CD4-positive, alpha-beta T cell treated with Interferon alpha-2 for 1 hour (primary cell): ENCODE measurements at places on chromosomes 6 and 20.
A peak's percentile ranks its signal among the peaks of the same experiment; 100 is the strongest.

DNA sequence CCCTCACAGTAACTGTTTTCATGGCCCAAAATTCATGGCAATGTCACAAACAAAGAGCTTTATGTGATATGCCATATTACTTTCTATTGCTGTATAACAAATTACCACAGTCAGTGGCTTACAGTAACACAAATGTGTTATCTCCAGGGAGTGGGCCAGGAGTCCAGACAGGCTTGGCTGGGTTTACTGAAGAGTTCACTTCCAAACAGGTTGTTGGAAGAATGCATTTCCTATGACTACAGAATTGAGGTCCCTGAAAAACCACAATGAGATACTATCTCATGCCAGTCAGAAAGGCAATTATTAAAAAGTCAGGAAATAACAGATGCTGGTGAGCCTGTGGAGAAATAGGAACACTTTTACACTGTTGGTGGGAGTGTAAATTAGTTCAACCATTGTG lies 431.9 kb downstream of the PKHD1 start:
- DNase-seq = no peak

- DNase-seq = no peak
These were observed 320.3 kb downstream of the RIMS1 start for GRCh38 chr6:72206606-72207005.

DNA sequence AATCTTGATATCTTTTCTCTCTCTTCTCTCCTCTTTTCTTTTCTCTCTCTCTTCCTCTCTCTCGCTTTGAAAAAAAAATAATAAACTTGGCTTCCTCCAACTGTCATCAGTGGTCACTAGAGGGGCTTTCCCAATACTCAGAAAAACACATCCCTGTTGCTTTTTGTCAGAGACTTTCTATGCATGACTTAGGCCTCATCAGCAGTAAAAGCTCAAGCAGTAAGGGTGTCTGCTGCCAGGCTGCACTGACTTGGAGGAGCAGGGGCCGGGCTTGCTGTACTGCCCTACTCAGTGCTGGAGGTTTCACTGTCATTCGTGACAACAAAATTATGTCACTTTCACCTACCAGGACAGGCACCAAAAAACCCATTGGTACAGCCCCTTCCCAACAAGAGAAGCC lies 272.0 kb downstream of the ADGB start:
- DNase-seq = no peak

GRCh38 chr6:135810486-135810885 lies 41.0 kb upstream of the PDE7B start:
- no peak for DNase-seq

GRCh38 chr6:144835322-144835973 lies 550.3 kb downstream of the UTRN start:
- DNase-seq = no peak

GRCh38 chr20:33401921-33402369 lies 626 bp upstream of the CDK5RAP1 start:
- no peak for DNase-seq

GRCh38 chr6:34301408-34301807 lies 52.6 kb upstream of the SMIM29 start:
- no peak for DNase-seq

GRCh38 chr6:68059899-68060298 lies 575.2 kb upstream of the ADGRB3 start:
- no peak for DNase-seq

- DNase-seq = no peak
These were observed 21.7 kb upstream of the MRPS10 start for GRCh38 chr6:42239333-42239732.

DNA sequence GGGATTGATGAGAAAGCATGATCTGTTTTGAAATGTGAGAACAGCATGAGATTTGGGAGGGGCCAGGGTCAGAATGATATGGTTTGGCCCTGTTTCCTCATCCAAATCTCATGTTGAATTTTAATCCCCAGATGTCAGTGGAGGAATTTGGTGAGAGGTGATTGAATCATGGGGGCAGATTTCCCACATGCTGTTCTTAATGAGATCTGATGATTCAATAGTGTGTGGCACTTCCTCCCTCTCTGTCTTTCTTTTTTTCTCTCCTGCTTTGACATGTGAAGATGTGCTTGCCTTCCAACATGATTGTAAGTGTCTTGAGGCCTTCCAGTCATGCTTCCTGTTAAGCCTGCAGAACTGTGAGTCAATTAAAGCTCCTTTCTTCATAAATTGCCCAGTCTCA lies 1060.3 kb upstream of the CITED2 start:
- no peak for DNase-seq

DNA sequence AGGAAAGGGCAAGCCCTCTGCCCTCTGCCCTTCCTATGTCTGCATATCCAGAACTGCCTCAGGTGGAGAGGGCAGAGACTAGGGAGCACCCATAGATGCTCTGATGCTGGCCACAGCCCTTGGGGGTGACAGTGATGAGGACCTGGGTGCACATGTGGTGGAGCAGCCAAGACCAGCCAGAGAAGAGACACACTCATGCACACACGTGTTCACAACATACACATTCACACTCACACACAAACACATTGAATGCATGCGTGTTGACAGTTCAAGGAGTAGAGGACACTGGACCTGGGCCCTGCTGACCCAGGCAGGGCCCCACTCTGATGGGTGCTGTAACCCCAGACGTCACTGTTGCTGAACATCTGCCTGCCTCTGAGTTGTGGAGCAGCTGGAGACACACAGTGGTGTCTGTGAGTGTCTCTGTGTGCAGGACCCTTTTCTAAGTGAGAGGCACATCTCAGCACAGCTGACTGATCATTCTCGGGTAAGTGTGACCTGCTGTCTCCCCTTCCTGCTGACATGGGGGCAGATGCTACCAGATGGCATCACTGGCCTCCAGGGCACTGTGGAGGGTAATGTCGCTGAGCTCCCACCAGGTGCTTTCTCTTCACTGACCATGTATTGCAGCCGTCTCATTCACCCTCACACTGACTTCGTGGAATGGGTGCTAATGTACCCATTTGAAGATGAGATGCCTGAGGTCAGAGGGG lies 30.1 kb upstream of the MAS1L start:
- DNase-seq = no peak

GRCh38 chr6:43299338-43300293 lies 1.6 kb downstream of the SLC22A7 start:
- no peak for DNase-seq

DNA sequence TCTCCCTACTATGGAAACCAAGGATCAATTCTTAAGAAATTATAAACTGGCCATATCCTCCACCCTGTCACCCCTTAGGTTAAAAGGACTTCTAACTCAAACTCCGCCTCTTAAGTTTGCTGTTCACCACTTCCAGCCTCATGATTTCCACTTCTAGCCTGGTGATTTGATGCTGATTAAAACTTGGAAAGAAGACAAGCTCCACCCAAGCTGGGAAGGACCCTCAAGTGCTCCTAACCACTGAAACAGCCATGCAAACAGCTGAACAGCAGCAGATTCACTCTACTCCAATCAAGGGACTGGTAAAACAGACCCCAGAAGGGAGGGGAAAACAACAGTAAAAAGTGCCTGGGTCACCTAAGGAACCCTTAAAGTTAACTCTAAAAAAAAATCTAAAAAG lies 10.3 kb downstream of the LCA5 start:
- no peak for DNase-seq

DNA sequence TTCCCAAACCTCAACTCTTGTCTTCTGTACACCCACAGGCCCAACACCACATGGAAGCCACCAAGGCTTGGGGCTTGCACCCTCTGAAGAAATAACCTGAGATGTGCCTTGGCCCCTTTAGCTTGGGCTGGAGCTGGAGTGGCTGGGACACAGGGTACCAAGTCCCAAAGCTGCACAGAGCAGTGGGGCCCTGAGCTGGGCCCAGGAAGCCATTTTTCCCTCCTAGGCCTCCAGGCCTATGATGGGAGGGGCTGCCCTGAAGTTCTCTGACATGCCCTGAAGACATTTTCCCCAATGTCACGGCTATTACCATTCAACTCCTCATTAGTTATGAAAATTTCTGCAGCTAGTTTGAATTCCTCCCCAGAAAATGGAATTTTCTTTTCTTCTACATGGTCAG lies 163.2 kb upstream of the ARID1B start:
- DNase-seq = no peak

DNA sequence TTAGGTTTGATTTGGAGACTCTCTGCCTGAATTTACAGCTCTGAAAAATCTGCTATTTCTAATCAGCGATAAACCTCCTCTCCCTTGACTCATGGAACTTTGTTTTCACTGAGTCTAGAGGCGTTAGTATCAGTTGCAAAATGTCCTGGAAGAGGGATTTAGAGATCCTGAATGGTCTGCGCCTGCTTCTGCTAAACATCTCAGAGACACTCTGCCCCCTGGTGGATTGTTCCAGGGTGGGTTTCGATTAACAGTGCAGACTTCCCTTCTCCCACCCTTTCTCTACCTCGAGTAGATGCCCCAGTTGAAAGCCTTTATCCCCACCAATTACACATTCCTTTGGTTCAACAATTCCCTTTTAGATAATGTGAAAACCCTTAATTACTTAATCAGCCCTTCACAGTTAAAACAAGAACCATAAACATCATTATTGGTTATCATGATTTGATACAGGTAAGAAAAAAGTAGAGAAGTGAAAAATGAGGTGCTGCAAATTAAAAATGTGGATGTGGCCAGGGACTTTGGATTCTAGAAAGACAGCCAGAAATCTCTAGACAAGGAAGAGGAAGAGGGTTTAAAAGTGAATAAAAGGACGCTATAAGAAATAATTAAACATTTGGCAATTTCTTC lies 5.5 kb downstream of the HTR1B start:
- peak; percentile 28 for DNase-seq

DNA sequence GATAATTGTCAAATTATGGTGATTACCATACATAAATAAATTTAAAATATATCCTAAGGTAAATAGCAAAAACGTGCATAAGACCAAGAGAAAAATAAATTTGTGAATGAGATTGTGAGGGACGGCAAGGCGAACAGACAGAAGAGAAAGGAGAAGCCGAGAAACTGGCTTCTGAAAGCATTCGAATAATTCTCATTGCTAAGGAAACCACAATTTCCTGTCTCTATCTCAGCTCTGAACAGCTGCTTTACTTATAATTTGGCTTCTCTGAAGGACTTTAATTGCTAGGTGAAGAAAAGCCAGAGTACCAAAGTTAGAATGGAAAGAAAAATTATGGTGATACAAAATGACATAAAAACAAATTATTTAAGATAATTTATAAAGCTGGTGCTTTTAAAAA lies 79.0 kb upstream of the RGS17 start:
- no peak for DNase-seq

DNA sequence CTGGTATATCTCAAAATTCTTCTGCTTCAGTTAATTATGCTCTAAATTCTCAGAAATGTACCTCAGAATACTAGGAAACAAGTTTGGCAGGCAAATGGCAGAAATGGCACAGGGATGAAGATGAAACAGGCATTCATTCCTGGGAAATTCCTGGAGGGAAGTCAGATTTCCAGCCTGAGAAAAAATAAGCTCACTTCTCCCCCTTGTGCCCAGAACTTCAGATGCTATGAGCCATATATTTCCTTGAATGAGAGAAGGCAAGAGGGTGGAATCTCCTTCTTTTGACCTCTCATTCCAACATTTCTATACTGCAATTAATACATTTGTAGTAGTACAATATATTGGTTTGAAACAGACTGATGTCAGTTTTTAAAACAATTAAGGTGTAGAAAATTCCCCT lies 22.8 kb downstream of the RGS17 start:
- DNase-seq = no peak

DNA sequence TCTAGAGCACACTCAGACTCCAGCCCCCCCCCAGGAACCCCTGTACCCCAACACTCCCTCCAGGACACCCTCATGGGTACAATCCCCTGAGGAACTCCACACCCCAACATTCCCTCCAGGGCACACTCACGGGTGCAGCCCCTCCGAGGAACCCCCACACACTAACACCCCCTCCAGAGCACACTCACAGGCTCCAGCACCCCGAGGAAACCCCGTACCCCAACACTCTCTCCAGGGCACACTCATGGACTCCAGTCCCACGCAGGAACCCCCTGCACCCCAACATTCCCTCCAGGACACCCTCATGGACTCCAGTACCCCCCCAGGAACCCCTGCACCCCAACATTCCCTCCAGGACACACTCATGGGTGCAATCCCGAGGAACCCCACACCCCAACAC lies 31.6 kb downstream of the LAMA5 start:
- DNase-seq = no peak

DNA sequence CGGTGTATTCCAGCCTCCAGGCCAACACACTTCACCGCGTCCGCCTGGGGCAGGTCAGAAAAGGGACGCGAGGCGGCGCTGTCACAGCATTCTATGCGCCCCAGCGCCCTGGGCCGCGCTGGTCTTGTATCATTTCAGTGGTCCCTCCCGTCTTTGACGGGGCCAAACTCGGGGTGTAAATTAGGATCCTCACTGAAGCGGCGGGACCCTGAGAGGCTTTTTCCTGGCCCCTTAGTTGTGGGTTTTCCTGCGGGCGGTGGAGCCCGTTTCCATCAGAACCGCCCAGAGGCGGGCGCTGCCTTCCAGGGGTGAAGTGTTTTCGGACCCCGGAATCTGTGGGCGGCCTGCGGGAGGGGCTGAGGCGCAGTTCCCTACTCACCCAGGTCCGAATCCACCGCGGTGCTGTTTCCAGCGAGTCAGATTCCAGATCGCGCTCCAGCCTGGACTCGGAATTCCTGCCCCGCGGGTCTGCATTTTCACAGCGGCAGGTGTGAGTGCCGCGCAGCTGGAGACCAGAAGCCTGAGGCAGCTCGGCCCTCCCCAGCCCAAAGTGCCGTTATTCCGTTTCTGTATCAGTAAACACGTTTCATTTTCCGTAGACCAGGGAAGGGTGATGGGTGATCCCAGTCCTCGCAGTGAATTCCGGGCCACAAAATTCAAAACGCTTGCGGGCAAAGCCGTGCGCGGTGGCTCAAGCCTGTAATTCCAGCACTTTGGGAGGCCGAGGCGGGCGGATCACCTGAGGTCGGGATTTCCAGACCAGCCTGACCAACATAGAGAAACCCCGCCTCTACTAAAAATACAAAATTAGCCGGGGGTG lies 3.9 kb upstream of the MICB start:
- peak; percentile 79 for DNase-seq

- no peak for DNase-seq
These were observed 187.5 kb upstream of the SPTLC3 start for GRCh38 chr20:12821249-12821648.

DNA sequence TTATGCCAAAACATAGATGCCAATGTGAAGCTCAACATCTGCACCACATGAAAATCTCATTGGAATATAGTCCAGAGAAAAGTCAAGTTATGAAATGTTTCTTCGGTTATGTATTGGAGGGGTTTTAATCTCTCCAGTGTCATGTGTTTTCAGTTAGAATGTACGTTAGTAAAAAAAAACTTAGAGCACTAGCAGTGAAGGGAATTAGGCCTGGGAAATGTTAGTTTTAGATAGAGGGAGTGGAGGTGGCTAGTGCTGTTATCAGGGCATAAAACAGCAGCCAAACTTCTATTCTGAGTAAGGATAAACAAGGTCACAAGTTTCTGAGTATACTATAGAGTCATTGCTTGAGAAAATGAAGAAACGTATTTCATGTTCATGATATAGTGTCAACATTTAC lies 42.9 kb downstream of the HDGFL1 start:
- no peak for DNase-seq
